ENCODE measurements at places on chromosomes 1 and 21.

DNA sequence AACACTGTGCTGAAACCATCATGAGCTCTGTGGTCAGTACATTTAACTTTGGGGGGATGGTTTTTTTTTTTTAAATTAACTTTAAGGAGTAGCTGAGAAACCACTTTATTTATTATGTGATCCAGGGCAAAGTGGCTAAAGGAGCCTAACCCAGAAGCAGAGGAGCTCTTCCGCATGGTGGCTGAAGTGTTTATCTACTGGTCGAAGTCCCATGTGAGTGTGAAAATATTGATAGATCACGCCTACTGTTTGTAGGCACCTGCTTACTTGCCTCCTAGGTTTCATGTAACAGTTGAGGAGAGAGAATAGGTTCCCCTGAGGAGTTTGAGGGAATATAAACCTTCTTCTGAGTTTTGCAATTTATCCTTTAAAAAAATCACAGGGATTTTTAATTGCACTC is 181.4 kb downstream of the ZP4 start:
- DNase-seq, result no peak

DNA sequence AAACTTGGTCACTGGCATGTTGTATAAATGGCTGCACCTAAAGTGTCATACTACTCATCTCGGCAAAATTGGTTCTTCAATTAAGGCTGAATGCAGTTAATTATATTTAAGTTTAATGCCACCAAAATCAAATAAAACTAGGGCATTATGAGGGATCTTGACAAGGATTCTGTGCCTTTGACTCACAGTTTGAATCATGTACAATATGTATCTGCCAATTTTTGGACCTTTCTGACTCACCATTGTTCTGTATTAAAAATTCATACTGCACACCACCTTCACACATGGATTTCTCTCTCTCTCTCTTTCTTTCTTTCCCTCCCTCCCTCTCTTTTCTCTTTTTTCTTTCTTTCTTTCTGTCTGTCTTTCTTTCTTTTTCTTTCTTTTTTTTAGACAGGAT is 14.1 kb upstream of the STXBP3 start:
- no peak for DNase-seq

DNA sequence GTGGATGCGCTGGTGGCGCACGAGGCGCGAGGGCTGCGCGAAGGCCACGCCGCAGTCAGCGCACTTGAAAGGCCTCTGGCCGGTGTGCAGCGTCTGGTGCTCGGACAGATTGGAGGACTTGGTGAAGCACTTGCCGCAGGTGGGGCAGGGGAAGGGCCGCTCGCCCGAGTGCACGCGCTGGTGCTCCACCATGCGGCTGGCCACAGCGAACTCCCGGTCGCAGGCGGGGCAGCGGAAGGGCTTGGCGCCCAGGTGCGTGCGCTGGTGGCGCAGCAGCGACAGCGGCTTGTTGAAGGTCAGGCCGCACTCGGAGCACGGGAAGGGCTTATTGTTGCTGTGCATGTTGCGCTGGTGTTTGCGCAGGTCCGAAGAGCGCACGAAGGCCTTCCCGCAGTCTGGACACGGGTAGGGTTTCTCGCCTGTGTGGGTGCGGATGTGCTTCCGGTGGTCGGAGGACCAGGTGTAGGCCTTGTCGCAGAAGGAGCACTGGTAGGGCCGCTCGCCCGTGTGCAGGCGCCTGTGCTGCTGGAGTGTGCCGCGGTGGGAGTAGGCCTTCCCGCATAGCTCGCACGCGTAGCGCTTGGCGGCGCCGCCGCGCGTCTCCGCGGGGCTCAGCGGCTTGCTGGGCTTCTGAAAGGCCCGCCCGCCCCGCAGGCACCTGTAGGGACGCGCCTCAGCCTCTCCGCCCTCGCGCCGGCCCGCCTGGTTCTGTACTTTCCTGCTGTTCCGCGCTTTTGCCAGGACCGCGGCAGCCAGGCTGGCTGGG is 4.7 kb downstream of the ZNF648 start:
- DNase-seq, result no peak

DNA sequence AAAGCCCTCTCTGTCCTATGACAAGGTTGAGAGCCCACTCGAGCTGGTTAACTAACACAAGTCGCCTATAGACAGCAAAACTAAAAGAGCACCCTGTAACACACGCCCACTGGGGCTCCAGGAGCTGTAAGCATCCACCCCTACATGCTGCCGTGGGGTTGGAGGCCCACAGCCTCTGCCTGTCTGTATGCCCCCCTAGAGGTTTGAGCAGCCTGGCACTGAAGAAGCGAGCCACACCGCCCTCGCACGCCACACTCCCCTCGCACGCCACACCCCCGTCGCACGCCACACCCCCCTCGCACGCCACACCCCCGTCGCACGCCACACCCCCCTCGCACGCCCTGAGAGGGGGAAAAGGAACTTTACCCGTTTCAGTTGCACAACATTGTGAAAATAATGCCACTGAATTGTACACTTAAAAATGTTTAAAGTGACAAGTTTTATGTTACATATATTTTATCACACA is 13.2 kb upstream of the HMGCL start:
- no peak for DNase-seq

GRCh38 chr1:150512846-150513245 is 2.7 kb upstream of the FALEC start:
- no peak for DNase-seq

GRCh38 chr1:8574985-8575384 is 242.5 kb downstream of the RERE start:
- DNase-seq, result no peak

Data from left renal pelvis (tissue), 4 donors.